ENCODE measurements at places on chromosomes 11 and 22.

DNA sequence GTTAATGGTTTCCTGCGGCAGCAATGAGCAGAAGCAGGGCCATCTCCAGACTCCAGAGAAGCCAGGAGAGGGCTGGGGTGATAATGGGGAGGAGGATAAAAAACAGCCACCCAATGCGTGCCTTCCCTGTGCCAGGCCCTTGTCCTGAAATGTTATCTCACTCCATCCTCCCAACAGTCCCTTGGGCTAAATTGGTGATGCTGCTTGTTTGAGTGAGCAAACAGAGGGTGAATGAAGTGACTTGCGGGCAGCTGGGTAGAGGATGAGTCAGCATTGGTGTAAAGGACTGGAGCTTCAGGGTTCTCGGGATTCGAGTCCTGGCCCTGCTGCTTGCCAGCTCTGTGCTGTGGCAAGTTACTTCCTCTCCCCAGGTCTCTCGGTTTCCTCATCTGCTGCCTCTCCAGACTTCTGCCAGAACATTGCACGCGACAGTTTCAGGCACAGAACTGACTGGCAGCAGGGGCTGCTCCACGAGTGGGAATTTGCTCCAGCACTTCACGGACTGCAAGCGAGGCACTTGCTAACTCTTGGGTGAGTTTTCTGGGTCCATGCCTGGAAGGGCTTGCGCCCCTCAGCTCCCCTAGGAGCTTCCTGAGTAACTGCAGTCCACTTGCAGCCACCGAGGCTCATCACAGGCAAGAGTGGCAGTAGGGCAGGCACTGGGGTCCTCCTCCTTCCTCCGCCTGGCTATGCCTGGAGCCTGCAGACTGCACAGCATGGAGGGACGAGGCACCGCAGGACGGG is at the start of gene P2RY6:
P2RY6 (plus strand) TSS at position 403 of the 744 bp plus-strand sequence. CDS start 24,181 bp downstream, outside the sequence.
- DNase-seq: no peak

DNA sequence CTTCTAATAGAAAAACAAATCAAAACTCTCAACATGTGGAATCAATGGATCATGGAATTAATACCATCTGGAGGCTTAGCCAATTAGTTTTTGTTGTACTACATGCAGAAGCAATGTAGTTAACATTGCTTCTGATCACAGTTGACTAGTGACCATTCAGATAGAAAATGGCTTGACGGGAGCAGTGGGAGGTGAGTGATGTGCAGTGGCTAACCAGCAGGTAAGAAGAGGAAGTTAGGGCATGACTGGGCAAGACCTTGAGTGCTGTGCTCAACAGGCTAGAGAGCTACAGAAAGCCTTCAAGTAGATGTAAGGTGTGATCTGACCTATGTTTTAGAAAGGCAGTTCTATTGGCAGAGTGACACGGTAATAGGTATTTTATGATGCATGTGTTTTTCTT is 60.7 kb upstream of the ALKBH3 start:
- DNase-seq: no peak

DNA sequence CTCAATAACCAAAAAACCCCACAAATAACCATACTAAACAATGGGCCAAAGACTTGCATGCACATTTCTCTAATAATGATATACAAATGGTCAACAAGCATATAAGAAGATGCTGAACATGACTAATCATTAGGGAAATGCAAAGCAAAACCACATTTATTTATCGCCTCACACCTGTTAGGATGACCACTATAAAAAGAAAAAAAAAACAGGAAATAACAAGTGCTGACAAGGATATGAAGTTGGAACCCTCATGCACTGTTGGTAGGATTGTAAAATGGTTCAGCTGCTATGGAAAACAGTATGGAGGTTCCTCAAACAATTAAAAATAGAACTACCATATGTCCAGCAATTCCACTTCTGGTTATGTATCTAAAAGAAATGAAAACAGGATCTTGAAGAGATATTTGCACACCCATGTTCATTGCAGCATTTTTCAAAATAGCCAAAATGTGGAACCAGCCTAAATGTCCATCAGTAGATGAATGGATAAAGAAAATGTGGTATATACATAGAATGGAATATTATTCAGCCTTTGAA is 66.2 kb downstream of the AMBRA1 start:
- DNase-seq: no peak

GRCh38 chr22:32574411-32574810 is 99.8 kb downstream of the FBXO7 start:
- no peak for DNase-seq

- DNase-seq: no peak
These were observed 38.1 kb downstream of the LARGE2 start for GRCh38 chr11:45960387-45961095.

DNA sequence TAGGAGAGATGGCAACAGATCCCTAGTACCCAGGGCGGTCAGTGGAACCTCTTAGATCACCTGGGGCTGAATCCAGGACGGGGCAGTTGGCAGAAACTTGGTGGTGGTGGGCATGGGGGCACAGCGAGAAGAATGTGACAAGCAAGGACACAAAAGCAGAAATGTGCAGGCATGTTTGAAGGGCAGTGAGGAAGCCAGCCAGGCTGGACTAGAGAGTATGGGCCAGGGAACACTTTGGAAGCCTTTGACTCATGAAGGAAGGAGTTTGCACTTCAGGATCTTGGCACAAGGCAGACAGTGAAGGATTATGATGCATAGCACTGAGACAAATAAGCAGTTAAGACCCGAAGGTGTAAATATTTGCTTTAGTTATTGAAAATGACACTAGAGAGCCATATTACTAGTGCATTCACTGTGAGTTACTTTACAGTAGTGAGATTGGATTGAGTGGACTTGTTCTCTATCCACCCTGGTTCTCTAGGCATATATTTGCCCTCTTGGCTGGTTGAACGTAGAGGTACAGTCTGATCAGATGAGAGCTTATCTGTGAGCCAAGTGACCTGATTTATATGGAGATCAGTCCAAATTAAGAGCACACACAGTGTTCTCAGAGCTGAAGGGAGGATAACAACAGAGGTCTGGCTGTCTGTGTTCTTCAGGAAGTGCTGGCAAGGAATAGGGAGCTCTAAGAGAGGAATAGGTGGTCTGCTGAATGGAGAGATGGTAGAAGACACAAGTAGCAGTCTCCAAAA is 210.4 kb downstream of the SNX19 start:
- DNase-seq: no peak

- DNase-seq: no peak
These were observed 51.0 kb downstream of the NF2 start for GRCh38 chr22:29654420-29654819.

GRCh38 chr22:25827415-25827814 is 85.4 kb downstream of the MYO18B start:
- no peak for DNase-seq

- no peak for DNase-seq
These were observed 68.8 kb downstream of the SPECC1L start for GRCh38 chr22:24339452-24339747.

DNA sequence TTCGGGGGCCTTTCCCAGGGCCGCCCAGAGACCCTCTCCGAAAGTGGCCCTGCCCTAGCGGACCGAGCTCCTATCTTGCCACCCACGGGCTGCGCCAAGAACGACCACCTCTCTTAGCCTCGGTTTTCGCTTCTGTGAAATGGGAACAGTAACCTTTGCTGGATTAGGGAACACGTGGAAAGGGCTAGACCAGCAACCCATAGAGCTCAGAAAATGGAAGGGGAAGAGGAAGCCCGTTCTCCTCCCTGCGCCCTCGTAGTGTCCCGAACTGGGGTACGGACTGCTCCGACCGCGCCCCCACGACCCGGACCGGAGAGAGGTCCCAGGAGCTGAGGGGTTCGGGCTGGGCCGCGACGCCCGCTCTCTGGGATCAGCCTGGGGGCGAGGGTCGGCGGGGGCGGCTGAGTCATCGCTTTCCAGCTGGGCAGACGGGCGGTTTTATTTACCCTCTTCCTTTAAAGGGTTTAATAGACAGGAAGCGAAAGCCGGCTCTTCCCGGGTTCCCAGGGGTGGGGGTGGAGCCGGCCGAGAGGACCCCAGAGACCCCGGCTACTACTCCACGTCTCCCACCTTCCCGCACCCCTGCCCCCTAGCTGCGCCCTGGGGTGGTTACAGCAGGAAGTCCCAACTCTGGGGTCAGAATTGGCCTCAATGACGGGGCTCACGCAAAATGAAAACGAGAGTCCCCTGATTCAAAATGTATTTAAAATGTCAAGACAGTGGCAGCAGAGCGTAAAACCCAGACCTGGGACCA is 907 bp upstream of the PHLDA2 start:
- DNase-seq: no peak

GRCh38 chr22:30290342-30291057 is 1.2 kb upstream of the CASTOR1 start:
- DNase-seq: no peak

GRCh38 chr11:125886997-125887372 is 483 bp upstream of the HYLS1 start:
- DNase-seq: no peak

DNA sequence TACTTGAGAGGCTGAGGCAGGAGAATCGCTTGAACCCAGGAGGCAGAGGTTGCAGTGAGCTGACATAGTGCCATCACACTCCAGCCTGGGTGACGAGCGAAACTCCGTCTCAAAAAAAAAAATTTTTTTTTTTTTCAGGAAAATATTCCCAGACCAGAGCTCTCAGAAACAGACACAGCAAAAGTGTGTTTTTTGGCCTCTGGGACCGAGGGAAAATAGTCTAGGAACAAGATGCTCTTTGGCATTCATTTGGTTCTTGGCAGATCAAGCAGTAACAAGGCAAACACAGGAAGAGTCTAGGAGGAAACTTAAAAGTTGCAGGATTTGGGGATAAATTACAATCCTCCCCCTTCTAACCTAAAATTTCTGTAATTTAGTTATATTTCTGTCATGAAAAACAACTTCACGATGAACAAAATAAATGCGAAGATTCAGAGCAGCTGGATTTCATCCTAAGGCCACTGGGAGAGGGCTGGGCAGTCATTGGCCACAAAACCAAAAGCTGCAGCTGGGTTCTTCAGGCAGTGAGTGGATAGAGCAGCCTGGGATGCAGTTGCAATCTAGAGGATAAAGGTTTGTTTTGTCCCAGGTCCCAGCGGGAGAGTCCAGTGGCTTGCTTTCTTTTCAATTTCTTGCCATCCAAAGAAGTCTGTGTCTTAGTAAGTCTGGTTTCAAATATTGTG is 19.7 kb downstream of the ATG16L2 start:
- DNase-seq: no peak

DNA sequence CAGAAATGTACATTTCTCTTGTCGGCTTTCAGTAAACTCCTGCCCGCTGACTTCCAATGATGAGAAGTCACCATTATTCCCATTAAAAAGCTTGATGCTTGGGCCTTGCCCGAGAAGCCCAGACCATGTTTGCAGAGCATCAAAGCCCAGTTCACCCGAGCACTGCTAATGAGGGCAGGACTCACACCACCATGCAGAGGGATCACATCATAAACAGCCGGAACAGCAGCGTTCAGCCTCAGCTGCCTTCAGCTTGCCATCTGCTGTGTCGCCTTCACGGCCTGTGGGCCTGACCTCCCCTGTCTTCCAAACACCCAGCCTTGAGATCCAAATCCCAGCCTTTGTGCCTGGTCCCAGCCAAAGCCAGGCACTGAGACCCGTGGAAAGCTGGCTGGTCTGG is 105.4 kb upstream of the CSNK2A3 start:
- DNase-seq: no peak

DNA sequence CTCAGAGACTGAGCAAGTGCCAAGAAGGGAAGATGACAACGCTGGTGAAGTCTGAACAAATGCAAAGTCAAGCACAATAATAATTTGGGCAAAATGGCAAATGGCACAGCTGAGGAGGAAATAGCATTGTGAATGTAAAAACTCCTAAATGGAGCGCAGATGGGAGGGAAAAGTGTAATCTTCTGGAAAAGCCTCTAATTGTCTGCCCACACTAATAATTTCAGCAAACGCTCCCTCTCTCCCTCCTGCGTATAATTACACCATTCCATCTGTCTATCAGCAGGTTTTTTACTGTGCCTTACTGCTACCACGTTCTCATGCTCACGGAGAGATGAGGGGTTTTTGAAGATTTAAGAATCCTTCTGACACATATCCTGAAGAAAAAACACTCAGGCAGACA is 302.6 kb downstream of the KIRREL3 start:
- DNase-seq: no peak

GRCh38 chr11:64853709-64854108 is 9.3 kb upstream of the CDC42BPG start:
- no peak for DNase-seq

DNA sequence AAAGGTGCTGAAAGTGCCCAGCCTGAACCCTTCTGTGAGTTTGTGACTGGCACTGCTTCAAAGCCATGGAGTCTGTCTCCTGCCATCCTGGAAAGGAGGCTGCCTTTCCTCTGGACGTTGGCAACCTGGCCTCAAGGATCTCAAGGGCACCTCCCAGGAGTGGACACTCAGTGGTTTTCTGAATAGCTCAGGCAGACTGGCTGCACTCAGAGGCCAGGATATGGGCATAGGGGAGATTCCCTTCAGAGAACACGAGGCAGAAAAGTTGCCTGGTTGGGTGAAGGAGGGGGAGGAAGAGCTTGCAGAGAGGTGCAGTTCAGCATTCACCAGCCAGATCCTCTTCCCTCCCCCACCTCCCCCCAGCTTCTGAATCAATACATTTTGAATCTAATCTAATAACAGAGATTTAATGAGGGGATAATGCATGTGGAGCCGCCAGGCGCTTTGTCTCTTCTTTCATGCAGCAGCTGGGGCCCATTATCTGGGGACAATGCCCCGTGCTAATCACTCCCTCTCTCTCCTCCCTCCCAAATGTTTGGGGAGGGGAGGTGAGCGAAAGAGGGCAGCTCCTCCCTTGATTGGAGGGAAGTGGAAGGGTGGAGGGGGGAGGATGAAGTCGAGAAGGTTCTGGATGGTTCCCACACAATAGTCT is 17.7 kb downstream of the HTR3A start:
- no peak for DNase-seq

- DNase-seq: no peak
These were observed 824.5 kb upstream of the RAG2 start for GRCh38 chr11:37422511-37422910.

- DNase-seq: no peak
These were observed 749.9 kb downstream of the METTL15 start for GRCh38 chr11:28858076-28858475.

DNA sequence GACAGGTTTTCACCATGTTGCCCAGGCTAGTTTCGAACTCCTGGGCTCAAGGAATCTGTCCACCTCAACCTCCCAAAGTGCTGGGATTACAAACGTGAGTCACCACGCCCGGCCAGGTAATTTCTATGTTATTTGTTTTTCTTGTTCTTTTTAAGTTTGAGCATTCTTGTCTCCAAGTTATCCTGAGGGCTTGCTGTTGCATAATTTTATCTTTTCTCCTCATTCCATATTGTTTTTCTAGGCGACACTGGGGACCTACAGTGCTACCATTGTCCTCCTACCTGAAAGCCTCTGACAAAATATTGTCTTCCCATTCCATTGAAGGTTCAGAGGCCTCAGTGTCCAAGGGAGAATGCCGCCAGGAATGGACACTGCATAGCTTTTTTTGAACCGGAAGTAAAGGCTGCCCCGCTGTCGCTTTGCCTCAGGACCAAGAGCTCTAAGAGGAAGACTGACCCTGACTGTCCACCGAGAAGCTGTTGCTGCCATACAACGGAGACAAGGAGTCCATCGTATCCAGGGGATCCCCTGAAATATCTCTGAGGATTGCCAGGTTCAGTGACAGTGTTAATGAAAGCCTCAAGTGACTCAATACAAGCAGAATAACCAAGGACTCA is 9.7 kb downstream of the AP5B1 start:
- DNase-seq: no peak

- DNase-seq: no peak
These were observed 68.3 kb downstream of the ARHGEF12 start for GRCh38 chr11:120404495-120404894.

- DNase-seq: no peak
These were observed 9.6 kb downstream of the QSER1 start for GRCh38 chr11:32902089-32902665.

All from stimulated activated CD8-positive, alpha-beta memory T cell treated with anti-CD3 and anti-CD28 coated beads, Interleukin-4, amount 100 ng/mL, for 4 hours (primary cell).